ENCODE measurements at places on chromosomes 3 and 15. TPM values are rescaled to one million over a fixed set of nuclear protein-coding genes. Genes with fewer than 3 reads are reported as not detected.

Gene GRM2
- not detected for total RNA-seq

GRCh38 chr3:137071104-137071503, 113.3 kb downstream of the IL20RB start:
- DNase-seq, result no peak

DNA sequence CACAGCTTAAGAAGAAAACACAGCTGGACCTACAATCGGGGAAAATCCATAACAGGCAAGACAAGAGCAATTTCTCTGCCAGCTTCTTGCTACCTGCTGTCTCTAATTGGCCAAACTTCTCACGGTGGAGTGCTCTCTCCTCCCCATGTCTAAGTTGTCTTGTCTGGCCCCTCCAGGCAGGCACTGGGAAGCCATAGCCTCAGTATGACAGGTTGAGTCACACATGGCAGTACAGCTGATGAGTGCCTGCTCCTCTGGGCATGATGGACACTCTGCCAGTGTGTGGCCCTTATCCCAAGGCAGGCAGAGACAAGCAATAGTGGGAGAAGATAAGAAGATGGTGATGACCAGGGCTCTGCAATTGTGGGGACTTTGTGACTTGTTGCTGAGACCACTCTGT, 551.8 kb downstream of the DIPK2A start:
- DNase-seq, result no peak

DNA sequence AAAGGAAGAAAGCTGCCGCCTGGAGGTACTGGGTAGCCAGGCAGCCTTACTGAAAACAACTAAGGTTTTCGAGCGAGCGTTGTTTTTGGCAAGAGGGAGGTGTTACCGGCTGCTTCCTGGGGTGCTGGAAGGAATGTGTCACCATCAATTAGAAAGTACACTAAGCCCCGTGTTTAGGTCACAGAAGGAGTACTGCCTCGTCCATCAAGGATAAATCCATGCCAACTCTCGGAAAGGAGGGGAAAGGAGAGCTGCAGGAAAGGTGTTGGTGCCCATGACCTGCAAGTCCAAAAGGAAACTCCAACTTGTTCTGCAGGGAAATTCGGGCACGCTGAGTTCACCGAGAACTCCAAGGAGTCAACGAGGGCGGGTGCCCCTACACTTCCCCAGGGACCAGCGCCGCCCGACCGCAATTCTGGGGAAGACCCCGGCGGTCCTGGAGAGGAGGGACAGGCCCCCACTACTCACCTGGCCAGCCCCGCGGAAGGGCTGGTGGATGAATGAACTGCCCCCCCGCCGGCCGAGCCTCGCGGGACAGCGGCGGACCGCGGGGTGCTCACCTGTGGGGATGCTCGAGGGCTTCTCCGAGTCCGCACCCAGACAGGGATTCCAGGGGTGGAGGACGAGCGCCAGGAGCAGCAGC, 542 bp downstream of the PLOD2 start:
- DNase-seq, result peak; percentile 47

GRCh38 chr3:49057268-49057667, 28.1 kb upstream of the IMPDH2 start:
- DNase-seq, result no peak

- peak; percentile 83 for DNase-seq
Observed at GRCh38 chr15:40787344-40787841, 17.6 kb downstream of the C15orf62 start.

- no peak for DNase-seq
Observed at GRCh38 chr15:64897345-64897985, 14.2 kb upstream of the ANKDD1A start.

- no peak for DNase-seq
Observed at GRCh38 chr15:29952225-29952624, 130.0 kb upstream of the TJP1 start.

- peak; percentile 10 for DNase-seq
Observed at GRCh38 chr15:47813748-47814384, 96.6 kb downstream of the SEMA6D start.

GRCh38 chr15:35130245-35130644, 45.1 kb upstream of the NANOGP8 start:
- no peak for DNase-seq

GRCh38 chr3:84925571-84925970, 33.2 kb upstream of the CADM2 start:
- no peak for DNase-seq

DNA sequence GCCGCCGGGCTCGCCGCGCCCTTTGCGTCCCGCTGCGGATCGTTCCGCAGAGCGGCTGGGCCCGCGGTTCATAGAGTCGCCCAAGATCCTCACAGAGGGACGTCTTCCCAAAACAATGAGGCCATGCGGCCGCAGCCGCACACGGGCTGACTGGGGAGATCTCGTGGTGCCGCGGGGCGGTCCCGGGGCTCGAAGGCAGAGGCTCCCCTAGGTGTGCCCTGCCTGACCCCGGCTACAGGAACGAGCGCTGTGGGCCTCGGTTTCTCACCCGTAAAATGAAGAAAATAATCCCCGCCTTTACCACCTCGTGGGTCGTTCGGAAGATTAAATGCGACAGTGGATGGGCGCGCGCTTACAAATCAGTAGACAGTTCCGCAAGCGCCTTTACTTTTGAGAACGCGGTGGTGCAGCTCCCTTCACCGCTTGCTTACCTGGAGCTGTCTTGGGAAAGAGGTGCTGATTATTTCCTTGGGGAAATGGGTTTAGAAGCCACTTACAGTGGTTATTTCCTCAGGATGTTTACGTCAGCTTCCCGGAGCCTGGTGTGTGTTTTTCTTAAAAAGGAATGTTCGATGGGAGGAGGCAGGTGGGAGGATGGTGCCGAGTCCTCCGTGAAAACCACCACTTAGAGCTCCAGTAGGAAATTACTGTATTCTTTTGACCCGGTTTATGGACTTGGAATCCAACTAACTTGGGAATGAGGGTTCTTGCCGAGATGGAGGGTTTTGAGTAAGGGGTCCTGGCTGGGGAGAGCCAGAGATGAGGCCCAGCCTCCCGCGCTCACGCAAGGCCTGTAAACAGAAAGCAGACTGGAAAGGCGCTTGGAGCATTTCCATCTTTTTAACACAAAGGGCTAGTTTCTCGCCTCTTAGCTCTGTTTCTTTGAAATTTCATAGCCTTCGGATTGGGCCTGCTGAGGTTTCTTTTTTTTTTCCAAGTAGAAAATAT, 1.9 kb upstream of the MEX3B start:
- DNase-seq, result peak; percentile 25

DNA sequence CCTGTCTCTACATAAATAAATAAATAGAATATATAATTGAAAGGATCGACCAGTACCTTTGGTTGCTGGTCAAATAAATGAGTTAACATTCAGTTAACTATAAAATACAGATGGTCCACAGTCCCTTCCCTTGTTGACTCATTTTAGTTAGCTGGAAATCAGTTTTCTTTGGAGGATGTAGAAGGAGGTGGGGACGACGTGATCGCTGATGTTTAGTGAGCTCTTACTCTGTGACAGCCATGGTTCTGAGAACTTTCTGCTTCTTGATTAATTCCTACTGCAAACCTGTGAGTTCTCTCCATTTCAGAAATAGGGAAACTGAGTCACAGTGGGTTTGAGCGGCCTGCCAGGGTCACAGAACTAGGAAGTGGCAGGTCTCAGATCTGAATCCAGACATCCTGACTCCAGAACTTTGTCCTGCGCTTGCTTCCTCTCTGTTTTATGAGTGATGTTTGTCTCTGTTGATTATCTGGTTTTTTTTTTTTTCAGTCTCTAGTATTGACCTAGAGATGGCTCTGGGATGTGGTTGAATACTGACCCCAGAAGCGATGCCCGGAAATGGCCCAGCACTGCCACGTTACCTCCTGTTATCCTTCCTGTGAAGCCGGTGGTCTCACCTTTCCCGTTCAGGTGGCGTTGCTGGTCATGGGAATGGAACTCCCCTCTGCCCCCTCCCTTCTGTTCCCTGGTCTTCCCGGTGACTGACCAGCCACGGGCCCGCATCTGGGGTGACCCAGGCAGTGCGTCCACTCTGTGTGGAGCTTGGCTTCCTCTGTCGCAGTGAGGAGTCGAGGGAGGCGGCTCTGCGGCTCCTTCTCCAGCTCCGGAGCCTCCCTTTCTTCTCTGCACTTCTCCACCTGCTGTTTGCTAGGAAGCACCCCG, 18.2 kb downstream of the SYNM start:
- DNase-seq, result no peak

GRCh38 chr15:74217907-74218885, 15.6 kb upstream of the STRA6 start:
- no peak for DNase-seq

DNA sequence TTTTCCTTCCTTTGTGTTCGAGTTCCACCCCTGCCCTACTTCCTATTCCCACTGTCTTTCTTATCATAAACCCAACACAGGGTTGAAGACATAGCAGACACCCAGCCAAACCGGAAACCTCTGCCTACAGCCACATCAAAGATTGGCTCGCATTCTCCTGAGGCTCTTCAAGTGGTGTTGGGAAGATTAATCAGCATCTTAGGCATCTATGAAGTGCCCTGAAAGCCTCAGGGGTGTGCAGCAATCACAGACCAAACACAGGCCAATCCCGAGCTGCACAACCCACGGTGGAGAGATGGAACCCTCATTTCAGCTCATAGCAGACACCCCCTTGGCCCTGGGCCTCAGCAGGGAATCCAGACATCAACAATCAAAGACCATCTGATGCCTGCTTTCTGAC, 255.9 kb downstream of the XXYLT1 start:
- no peak for DNase-seq

DNA sequence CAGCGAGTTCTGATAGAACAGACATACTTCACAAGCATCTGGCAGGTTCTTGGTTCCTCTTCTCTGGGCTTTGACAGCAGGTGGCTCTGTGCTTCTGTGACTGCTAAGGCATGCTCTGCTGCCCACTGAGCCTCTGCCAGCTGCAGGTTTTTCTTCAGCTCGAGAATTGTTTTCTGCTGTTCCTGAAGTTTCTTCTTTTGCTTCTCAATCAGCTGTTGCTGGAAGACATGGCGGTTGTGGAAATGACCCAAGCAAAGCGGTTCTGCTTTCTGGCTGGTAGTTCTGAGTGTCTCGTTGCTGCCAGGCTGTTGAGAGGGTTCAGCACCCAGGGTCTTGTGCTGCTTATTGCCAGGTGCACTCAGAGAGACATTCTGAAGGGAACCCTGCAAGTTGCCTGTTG, 50.8 kb downstream of the CCDC191 start:
- no peak for DNase-seq

GRCh38 chr3:27202959-27203358, 166.2 kb downstream of the NEK10 start:
- no peak for DNase-seq

DNA sequence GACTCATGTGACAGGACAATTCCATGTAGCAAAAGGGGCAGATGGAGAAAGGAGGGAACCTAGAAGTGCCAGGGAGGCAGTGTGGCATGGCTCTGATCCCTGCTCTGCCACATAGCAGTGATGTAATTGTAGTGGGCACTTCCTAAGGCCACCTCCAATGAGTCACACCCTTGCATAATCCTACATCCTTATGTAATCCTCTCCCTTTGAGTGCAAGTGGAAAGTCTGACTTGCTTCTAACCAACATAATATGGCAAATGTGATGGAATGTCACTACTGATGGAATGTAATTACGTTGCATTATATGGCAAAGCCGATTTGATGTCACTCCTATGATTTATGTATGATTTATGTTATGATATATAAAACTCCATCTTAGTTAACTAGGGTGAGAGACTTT, 72.9 kb upstream of the ATP2C1 start:
- no peak for DNase-seq
